ENCODE measurements at places on chromosomes 16 and 17. TPM values are rescaled to one million over a fixed set of nuclear protein-coding genes. Genes with fewer than 3 reads are reported as not detected.

DNA sequence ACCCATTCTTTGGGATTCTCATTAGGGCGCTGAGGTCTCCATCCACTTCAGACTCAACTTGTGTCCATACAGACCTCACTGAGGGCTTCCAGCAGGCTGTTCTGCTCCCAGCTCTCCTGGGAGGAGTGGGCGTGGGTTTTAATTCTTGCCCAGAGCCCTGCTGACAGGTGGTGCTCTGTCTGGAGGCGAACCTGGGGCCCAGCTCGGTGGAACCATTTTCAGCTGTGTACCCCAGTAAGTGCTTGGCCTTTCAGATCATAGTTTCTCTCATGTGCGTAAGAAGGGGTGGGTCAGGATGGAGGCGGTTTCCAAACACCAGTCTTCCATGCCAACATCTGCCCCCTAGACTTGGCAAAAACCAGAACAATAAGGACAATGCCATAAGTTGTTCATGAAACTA, 21.4 kb upstream of the NKD1 start:
- no peak for DNase-seq
- no peaks in the 10 kb centered on the region for H3K4me1 ChIP-seq

GRCh38 chr16:76984196-76984595, 206.8 kb upstream of the MON1B start:
- no peak overlapping the region for H3K27ac ChIP-seq
- no peaks in the 10 kb centered on the region for H3K27me3 ChIP-seq
- no peak overlapping the region for H3K4me3 ChIP-seq
- no peaks in the 10 kb centered on the region for H3K4me1 ChIP-seq
- DNase-seq = no peak

DNA sequence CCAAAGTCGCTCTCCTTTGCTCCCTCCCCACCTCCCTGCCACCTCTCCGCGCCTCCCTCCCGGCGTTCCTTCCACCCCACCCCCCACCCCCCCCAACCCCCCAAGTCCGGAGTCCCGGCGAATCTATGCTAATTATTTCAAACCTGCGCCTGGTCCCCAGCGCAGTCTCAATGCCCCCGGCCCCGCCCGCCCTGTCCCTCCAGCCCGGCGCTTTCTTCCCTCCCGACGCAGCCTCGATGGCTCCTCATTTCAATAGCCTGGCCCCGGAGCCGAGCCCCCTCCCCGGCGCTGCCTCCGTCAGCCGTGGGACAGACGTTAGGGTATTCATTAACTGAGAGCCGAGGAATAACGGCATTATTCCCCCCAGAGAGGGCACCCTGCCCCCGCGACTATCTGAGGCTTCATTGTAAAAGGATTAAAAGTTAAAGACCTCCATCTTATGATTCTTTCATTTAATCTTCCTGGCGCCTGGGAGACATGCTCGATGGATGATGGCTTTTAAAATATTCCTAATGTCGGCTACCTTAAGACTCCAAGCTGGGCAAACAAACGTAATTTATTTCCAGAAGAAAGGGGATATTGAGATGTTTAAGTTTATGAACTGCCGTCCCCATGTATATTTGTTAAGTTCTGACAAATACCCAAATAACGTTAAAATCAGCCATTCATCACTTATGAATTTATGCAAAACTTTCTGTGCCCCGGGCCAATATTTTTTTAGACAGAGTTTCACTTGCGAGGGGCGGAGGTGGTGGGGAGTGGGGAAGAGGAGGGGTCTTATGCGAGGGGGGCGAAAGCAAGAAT, 3.4 kb downstream of the NOG start:
- peak overlapping the region; percentile 58 for H3K4me3 ChIP-seq
- no peaks in the 10 kb centered on the region for H3K36me3 ChIP-seq
- H3K27me3 ChIP-seq = peaks cover 56% of the 10 kb centered on the region
- no peak overlapping the region for H3K27ac ChIP-seq

The PYDC1 gene
- total RNA-seq = not detected

All from T-cell (primary cell).